Breast epithelium (tissue), 4 donors: ENCODE measurements at places on chromosomes 13 and 19. TPM values are rescaled to one million over a fixed set of nuclear protein-coding genes. Genes with fewer than 3 reads are reported as not detected.

GRCh38 chr13:49086722-49087121 is 111.0 kb downstream of the FNDC3A start:
- no peak overlapping the region for H3K4me3 ChIP-seq
- DNase-seq: no peak
- H3K27ac ChIP-seq: no peak overlapping the region
- peaks cover 3% of the 10 kb centered on the region for H3K4me1 ChIP-seq

- H3K4me3 ChIP-seq: no peak overlapping the region
- no peak for DNase-seq
- no peaks in the 10 kb centered on the region for H3K4me1 ChIP-seq
Measured at GRCh38 chr13:49421391-49421790, 22.5 kb downstream of the CAB39L start.

DNA sequence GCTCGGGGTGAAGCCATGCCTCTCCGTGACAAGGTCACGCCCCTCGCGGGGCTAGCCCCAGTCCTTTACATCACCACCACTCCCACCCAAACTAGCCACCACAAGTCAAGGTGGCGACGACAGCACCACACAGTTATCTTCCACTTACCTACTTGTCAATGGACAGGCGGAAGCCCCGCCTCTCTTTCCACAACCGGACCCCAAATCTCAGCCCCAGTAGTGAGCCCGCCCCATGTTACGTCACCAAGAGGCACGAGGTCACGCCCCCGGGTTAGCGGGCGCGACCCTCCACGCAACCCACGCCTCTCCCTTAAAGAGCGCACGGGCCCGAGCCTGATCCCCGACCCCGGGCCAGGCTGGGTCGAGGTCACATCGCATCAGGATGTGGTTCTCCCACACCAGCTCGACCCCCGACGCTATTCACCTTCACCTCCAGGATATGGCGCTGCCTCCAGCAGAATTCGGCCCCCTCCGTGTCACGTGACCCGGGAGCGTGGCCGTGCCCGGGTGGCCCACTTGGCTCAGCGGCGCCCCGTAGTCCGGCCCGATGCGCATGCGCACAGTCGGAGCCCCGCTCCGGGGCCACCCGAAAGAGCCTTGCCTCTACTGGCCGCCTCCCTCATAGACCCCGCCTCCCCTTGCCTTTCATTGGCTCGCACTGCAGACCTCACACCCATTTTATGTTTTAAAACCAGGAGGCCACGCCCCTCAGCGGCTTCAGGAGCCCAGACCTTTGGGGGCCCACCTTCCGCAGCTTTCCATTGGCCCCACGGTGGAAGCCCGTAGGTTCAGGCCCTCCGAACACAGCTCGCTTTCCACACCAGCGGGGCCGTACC is 18.2 kb downstream of the SYDE1 start:
- peak; percentile 94 for DNase-seq
- no peaks in the 10 kb centered on the region for H3K27me3 ChIP-seq
- H3K27ac ChIP-seq: peak overlapping the region; percentile 99
- peaks cover 9% of the 10 kb centered on the region for H3K4me1 ChIP-seq

GRCh38 chr13:54687173-54687572 is 1658.6 kb downstream of the OLFM4 start:
- no peaks in the 10 kb centered on the region for H3K4me1 ChIP-seq
- DNase-seq: no peak
- H3K36me3 ChIP-seq: no peaks in the 10 kb centered on the region
- no peaks in the 10 kb centered on the region for H3K27me3 ChIP-seq
- H3K4me3 ChIP-seq: no peak overlapping the region
- no peak overlapping the region for H3K27ac ChIP-seq

DNA sequence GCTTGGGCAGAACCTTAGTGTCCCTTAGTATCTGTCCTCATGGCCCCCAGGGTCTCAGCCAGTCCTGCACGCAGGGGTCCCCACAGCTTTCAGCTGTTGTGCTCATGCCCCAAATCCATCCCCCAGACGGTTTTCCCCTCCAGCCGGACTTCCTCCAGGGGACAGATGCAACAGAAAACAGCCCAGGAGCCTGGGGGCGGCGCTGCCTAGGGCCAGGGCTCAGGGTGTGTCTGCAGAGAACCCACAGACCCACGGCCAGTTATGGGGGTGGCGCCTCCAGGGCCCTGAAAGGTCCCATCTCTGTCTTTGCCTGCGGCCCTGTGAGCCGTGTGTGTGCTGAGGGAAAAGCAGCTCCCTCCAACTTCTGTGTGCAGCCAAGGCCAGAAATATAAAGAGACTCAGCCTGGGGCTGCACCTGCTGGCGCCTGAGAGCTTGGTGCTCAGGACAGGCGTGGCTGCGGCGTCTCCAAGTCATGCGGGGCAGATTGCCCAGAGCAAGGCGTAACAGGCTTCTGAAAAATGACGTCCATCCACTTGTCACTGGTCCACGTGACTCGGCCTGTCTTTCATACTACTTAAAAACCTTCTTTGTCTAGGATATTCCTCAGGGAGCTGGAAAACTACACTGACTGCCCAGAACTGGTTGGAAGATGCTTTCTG is 22.1 kb upstream of the F7 start:
- no peak for DNase-seq
- peaks cover 5% of the 10 kb centered on the region for H3K36me3 ChIP-seq
- H3K4me1 ChIP-seq: no peaks in the 10 kb centered on the region
- H3K4me3 ChIP-seq: no peak overlapping the region
- no peaks in the 10 kb centered on the region for H3K27me3 ChIP-seq
- peak overlapping the region; percentile 36 for H3K27ac ChIP-seq

DNA sequence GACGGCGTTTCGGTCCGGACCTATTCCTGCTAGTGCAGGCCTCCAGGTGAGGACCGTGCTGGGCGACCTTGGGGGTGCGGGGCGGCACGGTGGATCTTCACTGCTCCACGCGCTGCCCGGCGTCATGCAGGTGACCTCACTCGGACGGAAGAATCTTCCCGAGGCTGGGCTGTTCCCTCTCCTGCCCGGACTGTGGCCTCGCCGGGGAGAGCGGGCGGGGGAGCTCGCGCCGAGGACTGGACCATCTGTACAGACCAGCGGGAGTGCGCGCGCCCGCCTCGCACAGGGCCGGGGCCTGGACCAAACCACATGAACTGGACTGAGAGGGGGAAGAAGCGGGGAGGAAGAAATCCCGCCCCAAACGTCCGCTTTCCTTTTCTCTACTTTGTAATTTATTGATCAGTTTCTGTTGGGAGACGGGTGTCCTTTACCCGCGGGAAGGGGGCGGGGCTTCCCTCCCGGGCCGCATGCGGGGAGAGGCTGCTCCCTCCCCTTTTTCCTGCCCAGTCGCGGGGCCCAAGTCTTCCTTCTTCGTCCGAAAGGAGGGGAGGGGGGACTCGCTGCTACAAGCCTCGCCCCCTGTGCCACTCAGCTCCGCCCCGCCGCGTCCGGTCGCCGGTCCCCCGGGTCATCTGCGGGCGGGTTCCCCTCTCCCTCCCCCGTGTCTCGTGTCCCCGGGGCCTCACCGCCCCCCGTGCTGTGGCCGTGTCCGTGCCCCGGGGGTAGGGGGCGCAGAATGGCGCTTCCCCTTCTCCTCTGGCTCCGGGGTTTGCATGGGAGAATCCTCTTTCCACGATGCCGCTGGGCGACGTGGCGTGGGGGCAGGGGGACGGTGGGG is 4.9 kb downstream of the HRC start:
- peak; percentile 76 for DNase-seq
- H3K4me3 ChIP-seq: peak overlapping the region; percentile 69
- H3K27ac ChIP-seq: peak overlapping the region; percentile 60
- peaks cover 16% of the 10 kb centered on the region for H3K4me1 ChIP-seq
- no peaks in the 10 kb centered on the region for H3K36me3 ChIP-seq

DNA sequence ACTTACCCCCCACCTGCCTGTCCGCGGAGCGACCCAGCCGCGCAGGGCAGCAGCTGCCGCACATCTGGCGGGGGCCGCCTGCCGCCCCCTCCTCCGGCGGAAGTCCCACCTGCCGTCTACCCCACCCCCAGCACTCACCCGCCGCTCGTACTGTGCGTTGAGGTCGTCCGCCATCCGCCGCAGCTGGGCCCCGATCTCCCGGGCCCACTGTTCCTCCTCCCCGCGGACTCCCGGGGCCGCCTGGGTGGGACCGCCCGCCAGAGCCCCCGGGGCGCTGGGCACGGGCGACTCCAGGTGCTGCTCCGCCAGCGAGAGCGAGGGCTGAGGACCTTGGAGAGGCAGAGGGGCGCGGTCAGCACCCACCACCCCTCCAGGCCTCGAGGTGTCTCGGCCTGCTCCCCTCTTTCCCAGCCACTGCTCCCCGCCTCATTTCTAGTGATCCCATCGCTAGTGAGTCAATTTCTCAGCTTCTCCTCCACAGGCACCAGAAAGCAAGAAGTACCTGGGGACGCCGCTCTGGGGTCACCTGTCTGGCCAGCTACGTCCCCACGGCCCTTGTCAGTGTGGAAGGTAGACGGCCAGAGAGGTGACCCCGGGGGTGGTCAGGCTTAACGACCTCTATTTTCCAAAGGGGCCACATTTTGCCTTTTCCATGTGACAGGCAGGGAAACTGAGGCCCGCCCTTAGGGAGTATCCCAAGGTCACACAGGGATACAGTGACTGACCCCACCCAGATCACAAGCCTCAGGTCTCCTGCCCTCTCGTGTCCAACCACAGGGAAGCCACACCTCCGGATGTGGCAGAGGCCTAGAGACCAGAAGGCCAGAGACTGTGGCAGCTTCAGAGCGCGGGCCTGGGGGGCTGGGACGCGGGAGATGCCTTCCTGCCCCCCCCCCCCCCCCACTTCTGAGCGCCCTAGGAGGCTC is 4.3 kb downstream of the BBC3 start:
- peak overlapping the region; percentile 97 for H3K4me3 ChIP-seq
- peak; percentile 77 for DNase-seq
- H3K36me3 ChIP-seq: no peaks in the 10 kb centered on the region
- H3K4me1 ChIP-seq: peaks cover 7% of the 10 kb centered on the region

GRCh38 chr19:33302974-33303790 is 848 bp upstream of the CEBPA start:
- H3K27me3 ChIP-seq: no peaks in the 10 kb centered on the region
- peak overlapping the region; percentile 81 for H3K27ac ChIP-seq
- peak; percentile 16 for DNase-seq
- peak overlapping the region; percentile 60 for H3K4me3 ChIP-seq

DNA sequence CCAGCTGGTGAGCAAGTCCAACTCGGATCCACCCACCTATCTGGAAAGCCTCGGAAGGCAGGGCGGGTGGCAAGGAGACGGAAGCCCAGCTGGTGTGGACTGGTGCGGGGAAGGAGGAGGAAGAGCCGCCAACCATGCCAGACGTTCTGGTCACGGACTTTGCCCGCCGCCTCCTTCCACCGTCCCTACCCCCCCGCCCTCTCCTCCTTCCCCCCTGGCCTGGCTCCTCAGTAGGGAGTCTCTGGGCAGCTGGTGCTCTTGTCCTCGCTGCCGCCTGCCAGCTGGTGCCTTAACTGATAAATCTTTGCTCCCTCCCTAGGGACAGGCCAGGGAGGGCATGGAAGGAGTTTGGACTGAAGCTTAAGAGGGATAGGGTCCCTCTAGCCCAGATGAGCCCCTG is 4.8 kb downstream of the SYNGR4 start:
- H3K4me1 ChIP-seq: no peaks in the 10 kb centered on the region
- H3K27ac ChIP-seq: no peak overlapping the region
- no peak overlapping the region for H3K4me3 ChIP-seq
- no peak for DNase-seq

DNA sequence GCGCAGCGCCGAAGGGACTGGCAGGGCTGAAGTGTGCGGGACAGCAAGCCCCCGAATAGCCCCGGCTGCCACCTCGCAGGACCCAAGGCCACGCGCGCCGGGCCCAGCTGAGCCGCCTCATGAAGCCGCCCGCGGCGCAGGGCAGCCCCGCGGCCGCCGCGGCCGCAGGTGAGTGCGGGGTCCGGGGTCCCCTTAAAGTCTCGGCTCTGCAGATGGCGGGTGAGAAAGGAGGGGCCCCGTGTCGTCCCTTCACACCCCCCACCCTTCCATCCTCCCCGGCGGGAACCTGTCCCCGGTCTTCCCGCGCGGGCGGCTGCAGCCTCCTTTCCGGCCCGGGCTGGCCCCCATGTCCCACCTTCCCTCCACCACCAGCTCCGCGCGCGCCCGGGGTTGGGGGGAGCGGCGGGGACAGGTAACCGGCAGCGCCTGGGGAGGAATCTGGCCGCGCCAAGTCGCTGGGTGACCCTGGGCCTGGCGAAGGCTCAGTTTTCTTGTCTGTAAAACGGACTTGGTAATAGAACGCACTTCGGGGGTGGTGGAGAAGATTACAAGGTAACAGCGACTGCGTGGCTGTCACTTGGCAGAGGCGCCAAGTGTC is 338 bp downstream of the RGCC start:
- peak overlapping the region; percentile 66 for H3K4me3 ChIP-seq
- H3K36me3 ChIP-seq: no peaks in the 10 kb centered on the region
- no peak for DNase-seq

Gene CEACAM7
- total RNA-seq: not detected

Gene CATSPERD
- not detected for total RNA-seq

Gene ANGPTL8
- total RNA-seq: not detected

Gene ZNF611
- 16.7 TPM for total RNA-seq

Gene LIM2
- not detected for total RNA-seq
